Posterior cingulate gyrus (tissue), 11 donors: ENCODE measurements at places on chromosomes 5 and 9.

DNA sequence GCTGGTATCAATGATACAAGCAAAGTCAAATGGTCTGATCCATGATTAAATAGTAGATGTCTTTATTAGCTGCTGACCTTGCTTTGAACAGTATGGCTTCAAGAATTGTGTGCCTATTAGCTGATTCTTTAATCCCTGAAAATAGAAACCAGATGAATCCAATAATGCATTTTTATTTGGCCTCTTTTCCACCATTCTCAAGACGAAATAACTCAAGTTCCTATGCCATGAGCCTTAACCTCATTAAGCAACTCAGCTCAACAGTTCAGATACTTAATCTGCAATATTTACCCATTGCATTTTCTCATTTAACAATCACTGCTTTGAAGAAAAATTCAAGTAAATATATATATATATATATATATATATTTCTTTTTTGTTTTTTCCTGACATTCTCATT lies 588.6 kb upstream of the MEF2C start:
- no peak for DNase-seq

GRCh38 chr5:122390154-122390553 lies 78.1 kb downstream of the SNCAIP start:
- no peak for DNase-seq

DNA sequence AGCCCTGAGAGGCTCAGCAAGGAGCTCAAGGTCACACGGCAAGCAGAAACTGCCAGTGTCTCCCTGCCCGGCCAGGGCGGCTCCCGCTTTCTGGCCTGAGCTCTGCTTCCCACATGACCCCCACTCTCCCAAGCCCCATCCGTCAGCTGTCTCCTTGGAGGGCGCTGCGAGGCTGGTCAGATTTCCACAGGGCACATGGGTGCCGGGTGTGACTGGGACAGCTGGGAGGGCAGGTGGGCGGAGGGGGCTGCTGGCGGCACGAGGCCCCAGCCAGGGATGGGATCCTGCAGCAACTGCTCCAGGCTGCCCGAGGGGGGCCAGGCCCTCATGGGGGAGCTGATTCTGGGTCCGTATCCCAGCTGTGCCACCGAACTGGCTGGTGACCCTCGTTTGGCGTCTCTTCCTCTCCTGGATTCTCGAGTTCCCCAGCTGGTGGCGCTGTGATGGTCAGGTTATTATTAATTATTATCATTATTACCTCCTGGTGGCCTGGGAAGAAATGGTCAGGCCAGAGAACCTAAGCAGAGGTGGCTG lies 12.9 kb upstream of the WDR38 start:
- no peak for DNase-seq

- DNase-seq = no peak
Observed at GRCh38 chr5:124789104-124789605, 42.7 kb upstream of the ZNF608 start.

GRCh38 chr9:28770226-28770625 lies 1196.9 kb upstream of the C9orf72 start:
- no peak for DNase-seq

- DNase-seq = no peak
Observed at GRCh38 chr5:173843794-173844193, 44.4 kb upstream of the CPEB4 start.

GRCh38 chr5:180291234-180291940 lies 496 bp downstream of the MAPK9 start:
- DNase-seq = peak; percentile 52

- DNase-seq = no peak
Observed at GRCh38 chr9:135135171-135135928, 47.9 kb downstream of the OLFM1 start.

GRCh38 chr5:360257-361027 lies 38.9 kb downstream of the AHRR start:
- peak; percentile 47 for DNase-seq

GRCh38 chr9:128142596-128142995 lies 6.7 kb upstream of the LCN2 start:
- peak; percentile 27 for DNase-seq

GRCh38 chr5:34854459-34855174 lies 15.7 kb downstream of the TTC23L start:
- no peak for DNase-seq

GRCh38 chr5:115847290-115847689 lies 5.6 kb downstream of the AP3S1 start:
- DNase-seq = no peak

DNA sequence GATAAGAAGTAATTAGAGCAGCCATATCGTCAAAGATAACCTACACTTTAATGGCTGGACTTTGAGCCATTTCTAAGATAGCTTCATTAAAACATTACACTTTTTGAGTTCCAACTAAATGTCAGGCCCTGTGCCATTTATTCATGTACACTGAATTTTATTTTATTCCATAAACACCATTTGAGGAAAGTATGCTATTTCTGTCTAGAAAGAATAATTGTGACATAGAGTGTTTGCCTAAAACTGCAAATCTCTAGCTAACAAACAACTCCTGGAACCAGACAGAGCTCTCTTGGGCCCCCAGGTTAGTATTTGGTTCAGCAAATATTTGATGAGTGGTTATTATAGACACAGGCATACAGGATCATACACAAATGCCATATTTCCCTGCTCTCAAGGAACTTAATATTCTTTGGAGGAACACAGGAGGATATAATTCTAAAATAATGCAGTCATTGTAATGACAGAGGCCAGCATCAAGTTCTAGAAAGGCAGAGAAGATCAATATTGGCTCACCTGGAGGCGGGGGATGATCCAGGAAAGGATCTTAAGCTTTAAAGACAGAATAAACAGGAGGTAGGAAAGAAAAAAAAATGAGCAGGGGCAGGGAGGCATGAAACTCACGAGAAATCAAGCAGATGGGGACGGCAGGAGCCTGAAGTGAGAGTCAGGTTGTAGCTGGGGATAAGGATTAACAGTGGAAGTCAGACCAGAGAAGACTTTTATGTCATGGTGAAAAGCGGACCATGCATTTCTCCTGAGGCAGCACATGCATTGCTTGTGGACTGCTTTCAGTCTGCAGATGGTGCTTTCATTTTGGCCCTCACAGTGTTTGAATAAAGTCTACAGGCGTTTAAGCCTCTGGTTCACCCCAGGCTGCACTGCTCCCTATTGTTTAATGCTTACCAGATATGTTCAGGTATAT lies 127.7 kb downstream of the GCNT1 start:
- DNase-seq = no peak

DNA sequence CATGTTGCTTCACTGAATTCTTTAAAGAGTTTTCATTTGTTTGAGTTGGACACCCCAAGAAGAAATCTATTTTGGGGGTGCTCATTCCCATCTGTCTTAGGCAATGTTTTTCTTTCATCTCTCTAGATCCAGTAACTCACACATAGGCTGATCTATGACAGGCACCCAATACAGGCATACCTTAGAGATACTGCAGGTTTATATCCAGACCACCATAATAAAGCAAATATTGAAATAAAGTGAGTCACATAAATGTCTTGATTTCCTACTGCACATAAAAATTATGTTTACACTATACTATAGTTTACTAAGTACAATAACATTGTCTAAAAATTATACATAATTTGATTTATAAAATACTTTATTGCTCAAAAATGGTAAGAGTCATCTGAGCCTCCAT lies 364.5 kb downstream of the MTRR start:
- DNase-seq = no peak

- DNase-seq = no peak
Observed at GRCh38 chr9:120568816-120569215, 11.2 kb downstream of the CDK5RAP2 start.

DNA sequence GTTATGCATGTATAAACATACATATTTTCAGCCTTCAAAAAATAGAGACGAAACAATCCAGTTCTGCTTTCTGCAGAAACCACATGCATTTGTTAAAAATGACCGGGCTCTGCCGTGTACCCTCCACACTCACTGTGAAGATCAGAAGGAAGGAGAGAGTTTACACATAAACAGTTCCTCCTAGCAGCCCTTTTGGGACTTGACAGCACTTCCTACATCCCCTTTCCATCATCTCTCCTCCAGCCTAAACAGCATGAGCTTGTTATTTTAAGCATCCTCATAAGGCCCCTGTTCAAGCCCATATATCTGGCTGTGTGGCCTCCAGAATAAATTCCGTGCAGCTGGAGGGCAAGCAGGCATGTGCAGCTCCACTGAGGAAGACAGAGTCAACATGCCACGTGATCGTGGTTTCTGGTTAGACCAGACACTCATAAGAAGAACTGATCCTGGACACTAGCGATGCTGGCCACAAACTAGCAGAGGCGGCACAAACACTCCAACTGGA lies 42.2 kb downstream of the NIPAL4 start:
- no peak for DNase-seq

DNA sequence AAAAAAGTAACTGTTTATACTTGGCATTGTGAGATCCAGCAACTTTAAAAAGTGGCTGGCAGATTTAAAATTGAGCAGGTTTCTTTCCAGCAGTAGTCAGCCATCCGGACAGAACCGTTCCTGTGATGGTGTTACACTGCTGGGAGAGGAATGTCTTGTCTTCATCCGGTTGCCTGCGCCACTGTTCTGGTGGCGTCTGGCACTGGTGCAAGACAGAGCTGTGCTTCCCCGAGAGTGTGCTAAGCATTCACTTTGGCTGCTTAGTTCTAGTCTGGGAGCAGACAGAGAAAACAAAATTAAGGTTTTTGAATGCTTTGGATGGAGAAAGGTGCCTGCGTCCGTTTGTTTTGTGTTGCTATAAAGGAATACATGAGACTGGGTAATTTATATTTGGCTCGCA lies 35.5 kb upstream of the CREBRF start:
- peak; percentile 53 for DNase-seq

DNA sequence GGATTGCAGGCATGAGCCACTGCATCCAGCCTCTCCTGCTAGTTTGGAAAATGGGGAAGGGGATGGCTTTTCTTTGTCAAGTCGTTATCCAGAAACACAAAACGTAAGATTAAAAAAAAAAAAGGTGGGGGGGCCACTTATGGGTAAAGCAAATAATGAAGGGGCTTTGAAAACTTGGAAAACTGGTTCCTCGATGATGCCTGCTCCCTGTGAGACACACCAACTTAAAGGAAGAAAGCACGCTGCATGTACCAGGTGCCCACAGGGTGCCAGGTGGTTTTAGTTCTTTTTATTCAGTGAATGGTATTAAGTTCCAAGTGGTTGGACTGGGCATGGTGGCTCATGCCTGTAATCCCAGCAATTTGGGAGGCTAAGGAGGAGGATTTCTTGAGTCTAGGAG lies 170.1 kb downstream of the GOLPH3 start:
- no peak for DNase-seq
